ENCODE measurements at places on chromosomes 5 and 9.

GRCh38 chr5:149211566-149211965 is 60.1 kb upstream of the AFAP1L1 start:
- no peaks in the 10 kb centered on the region for H3K4me1 ChIP-seq
- no peaks in the 10 kb centered on the region for H3K36me3 ChIP-seq
- H3K4me3 ChIP-seq = no peak overlapping the region
- no peaks in the 10 kb centered on the region for H3K27me3 ChIP-seq
- H3K27ac ChIP-seq = no peak overlapping the region

GRCh38 chr5:150080696-150081435 is 5.5 kb downstream of the CSF1R start:
- peaks cover 24% of the 10 kb centered on the region for H3K27me3 ChIP-seq
- H3K4me3 ChIP-seq = no peak overlapping the region
- DNase-seq = no peak
- no peaks in the 10 kb centered on the region for H3K36me3 ChIP-seq
- no peaks in the 10 kb centered on the region for H3K4me1 ChIP-seq

DNA sequence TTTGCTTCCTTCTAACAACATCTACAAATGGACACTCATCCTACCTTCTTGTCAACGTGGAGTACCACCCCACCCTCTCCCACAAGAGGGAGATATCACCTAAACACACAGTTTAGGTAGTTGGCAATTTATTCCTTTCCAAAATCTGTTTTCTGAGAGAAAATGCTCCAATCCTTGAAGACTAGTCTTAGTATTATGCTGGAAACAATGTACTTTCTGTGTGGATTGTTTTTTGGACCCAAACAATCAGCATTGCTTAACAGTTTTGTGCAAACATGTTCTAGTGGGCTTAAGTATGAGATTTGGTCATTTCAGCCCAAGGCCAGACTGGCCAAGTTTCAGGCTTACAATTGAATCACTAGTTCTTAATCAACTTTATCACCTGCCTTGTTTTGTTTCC is 359.1 kb downstream of the ARHGEF28 start:
- DNase-seq = peak; percentile 62
- H3K27ac ChIP-seq = no peak overlapping the region
- H3K4me3 ChIP-seq = no peak overlapping the region
- H3K36me3 ChIP-seq = no peaks in the 10 kb centered on the region
- H3K27me3 ChIP-seq = no peaks in the 10 kb centered on the region

GRCh38 chr5:66959653-66960052 is 236.9 kb downstream of the CD180 start:
- H3K36me3 ChIP-seq = no peaks in the 10 kb centered on the region
- H3K27me3 ChIP-seq = no peaks in the 10 kb centered on the region
- DNase-seq = peak; percentile 49
- peaks cover 49% of the 10 kb centered on the region for H3K4me1 ChIP-seq

GRCh38 chr9:131658377-131659129 is 81.3 kb downstream of the RAPGEF1 start:
- no peaks in the 10 kb centered on the region for H3K36me3 ChIP-seq
- H3K27me3 ChIP-seq = no peaks in the 10 kb centered on the region
- DNase-seq = peak; percentile 88
- peaks cover 25% of the 10 kb centered on the region for H3K4me1 ChIP-seq
- peak overlapping the region; percentile 89 for H3K27ac ChIP-seq
- H3K4me3 ChIP-seq = peak overlapping the region; percentile 41

DNA sequence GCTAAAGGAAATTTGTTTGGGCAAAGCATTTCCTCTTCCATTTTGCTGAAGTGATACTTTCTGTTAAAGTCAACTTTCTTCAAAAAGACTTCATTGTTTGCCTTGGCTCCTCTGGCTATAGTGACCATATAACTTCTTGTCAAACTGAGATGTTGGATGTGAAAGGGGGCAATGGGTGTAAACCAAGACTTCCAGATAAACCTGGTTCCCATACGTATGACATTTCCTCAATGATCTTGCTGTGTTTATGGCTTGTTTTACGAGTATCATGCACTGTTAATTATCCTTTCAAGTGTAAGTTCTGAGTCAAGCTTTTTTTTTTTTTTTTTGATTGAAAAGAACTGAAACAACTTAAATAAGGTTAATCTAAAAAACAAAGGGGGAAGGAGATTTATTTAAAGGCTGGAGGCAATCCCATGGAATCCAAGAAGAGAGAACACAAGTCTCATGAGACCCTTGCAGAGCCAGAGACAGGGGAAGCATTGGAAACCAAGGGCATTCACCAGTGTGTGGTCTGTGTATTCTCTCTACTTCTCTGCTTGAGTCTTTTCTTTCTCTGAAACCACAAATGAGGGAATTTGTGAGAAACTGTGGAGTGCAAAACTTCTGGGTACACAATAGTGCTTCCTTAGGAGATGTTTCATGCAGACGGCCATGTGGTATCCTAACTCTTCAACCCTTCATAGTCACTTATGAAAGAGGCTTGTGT is 335.3 kb downstream of the RAB3C start:
- H3K27ac ChIP-seq = no peak overlapping the region
- no peaks in the 10 kb centered on the region for H3K27me3 ChIP-seq
- H3K36me3 ChIP-seq = no peaks in the 10 kb centered on the region
- no peak overlapping the region for H3K4me3 ChIP-seq
- peaks cover 7% of the 10 kb centered on the region for H3K4me1 ChIP-seq
- DNase-seq = no peak

GRCh38 chr5:1176473-1177391 is 24.7 kb upstream of the SLC6A19 start:
- H3K4me3 ChIP-seq = no peak overlapping the region
- peaks cover 5% of the 10 kb centered on the region for H3K4me1 ChIP-seq
- no peak overlapping the region for H3K27ac ChIP-seq
- no peaks in the 10 kb centered on the region for H3K36me3 ChIP-seq
- peak; percentile 28 for DNase-seq
- H3K27me3 ChIP-seq = no peaks in the 10 kb centered on the region

- H3K4me1 ChIP-seq = peaks cover 10% of the 10 kb centered on the region
- no peak overlapping the region for H3K27ac ChIP-seq
- no peaks in the 10 kb centered on the region for H3K27me3 ChIP-seq
- DNase-seq = no peak
Measured at GRCh38 chr5:61824396-61824795, 481.6 kb upstream of the KIF2A start.

DNA sequence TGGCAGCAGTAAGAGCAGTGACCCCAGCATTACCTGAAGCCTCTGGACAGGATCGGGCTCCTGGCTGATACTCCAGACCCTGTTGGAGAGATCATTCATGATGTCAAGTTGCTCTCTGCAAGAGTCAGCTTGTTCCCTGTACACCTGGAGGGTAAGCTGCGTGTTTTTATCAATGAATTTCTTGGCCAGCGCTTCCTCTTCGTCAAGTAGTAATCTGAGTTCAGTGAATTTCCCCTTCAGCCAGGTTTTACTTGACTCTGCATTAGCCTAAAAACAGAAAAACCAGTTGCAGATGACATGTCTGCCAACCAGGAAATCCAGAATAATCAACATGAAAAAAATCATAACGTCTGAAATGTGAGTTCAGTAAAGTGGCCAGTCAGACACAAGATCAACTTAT is 19.1 kb downstream of the TRIM14 start:
- H3K36me3 ChIP-seq = no peaks in the 10 kb centered on the region
- H3K4me1 ChIP-seq = no peaks in the 10 kb centered on the region
- DNase-seq = no peak
- no peak overlapping the region for H3K27ac ChIP-seq
- H3K27me3 ChIP-seq = no peaks in the 10 kb centered on the region

DNA sequence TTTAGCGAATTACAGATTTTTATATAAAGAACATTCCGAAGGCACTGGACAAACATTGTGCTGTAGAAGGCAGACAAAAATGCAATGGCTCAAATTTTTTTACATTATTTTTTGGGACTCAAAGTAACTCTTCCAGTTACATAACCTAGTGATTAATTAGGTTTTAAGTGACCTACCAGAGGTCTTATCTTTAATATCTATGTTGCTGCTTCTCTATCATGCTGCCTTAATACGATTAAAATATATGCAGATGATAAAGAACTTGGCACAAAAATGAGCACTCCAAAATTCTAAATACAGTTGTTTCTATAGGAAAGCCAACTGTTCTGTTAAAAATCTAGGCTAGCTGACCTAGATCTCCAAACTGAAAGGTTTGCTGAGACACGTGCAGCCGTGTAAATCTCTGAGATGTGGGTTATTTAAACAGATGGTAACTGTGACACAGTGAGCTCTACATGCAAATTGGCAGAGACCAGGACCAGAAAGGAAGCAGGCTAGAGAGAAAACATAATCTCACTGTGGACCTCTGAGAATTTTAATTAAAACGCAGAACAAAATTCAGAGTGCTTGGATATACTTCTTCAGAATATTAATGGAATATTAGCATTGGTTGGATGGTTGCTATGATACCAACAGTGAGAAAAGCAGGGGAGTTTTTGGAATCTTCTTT is 56.2 kb downstream of the CAMK4 start:
- no peak for DNase-seq
- H3K27me3 ChIP-seq = peaks cover 22% of the 10 kb centered on the region
- no peaks in the 10 kb centered on the region for H3K36me3 ChIP-seq
- H3K27ac ChIP-seq = no peak overlapping the region

DNA sequence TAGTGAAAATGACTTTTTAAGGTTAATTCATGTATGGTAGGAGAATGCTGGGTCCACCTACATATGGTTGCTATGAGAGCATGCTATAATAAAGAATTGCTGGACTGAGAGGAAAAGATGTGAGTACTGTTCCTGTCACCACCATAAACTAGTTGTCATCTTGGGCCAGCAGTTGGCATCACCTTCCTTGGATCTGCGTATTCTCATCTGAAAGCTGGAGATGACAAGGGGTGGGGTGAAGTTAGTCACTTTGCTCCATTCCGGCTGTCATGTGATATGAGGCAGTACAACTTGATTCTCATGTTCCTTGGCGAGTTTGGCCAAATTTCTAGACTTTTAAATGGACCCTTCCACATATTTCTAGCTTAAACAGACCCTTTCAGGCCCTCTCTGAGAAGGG is 33.3 kb downstream of the PIP5K1B start:
- H3K27ac ChIP-seq = no peak overlapping the region
- H3K27me3 ChIP-seq = peaks cover 12% of the 10 kb centered on the region
- no peak for DNase-seq
- H3K4me3 ChIP-seq = no peak overlapping the region

- peaks cover 13% of the 10 kb centered on the region for H3K36me3 ChIP-seq
- H3K27ac ChIP-seq = no peak overlapping the region
- no peak for DNase-seq
- H3K27me3 ChIP-seq = no peaks in the 10 kb centered on the region
- peaks cover 11% of the 10 kb centered on the region for H3K4me1 ChIP-seq
Measured at GRCh38 chr5:139360384-139360783, 18.7 kb downstream of the PAIP2 start.

DNA sequence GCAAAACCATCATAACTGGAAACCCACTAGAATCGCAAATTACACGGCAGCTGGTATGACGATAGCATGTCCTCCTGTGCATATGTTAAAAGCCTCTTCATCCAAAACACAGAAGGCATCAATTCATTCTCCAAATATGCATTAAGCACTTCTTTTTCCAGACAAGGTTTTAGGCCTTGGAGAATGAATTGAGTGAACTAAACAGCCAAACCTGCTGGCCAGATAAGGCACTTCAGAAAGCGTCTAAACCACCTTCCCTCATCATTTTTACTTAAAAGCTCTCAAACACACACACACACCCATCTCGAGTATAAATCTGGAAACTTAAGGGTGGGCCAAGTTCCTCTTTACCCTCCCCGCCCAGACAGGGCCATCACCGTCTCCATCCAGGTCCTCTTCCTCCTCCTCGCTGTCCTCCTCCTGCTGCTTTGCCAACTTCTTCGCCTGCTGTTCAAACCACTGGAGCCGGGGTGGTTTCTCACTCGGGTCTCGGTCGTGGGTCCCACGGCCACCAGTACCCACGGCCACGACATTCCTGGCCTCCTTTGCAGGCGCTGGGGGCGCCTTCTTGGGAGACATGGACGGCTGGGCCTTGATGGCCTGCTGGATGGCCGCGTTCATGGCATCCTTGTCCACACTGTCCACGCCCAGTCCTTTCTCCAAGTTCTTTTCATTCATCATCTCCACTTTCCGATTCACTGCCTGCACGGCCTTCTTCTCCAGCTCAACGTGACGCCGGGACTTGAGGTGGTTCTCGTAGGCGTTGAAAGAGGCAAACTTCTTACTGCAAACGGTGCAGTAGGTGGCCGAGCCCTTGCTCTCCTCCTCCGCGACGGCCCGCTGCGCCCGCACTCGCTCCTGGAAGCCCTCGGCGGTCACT is 696 bp downstream of the ZNF622 start:
- peaks cover 50% of the 10 kb centered on the region for H3K4me1 ChIP-seq
- H3K27ac ChIP-seq = no peak overlapping the region
- H3K4me3 ChIP-seq = peak overlapping the region; percentile 80

DNA sequence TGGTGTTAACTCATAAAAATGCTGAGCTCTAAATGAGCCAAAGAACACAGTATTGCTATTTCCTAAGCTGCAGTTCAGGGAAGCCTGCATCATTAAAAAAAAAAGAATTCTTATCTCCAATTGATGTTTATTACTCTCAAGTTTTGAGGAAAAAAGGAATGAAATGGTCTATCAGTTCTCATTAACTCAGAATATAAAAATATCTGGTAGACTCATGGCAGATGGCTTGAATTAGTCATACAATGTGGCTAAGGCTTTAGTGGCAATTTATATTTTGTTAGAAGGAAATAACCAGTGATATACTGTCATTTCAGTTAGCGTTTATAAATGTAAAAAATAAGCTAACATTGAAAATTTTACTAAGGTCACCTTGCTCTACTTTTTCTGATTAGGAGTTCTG is 1403.4 kb upstream of the C9orf72 start:
- H3K4me1 ChIP-seq = peaks cover 9% of the 10 kb centered on the region
- no peaks in the 10 kb centered on the region for H3K36me3 ChIP-seq
- H3K27me3 ChIP-seq = no peaks in the 10 kb centered on the region
- DNase-seq = no peak
- no peak overlapping the region for H3K4me3 ChIP-seq

DNA sequence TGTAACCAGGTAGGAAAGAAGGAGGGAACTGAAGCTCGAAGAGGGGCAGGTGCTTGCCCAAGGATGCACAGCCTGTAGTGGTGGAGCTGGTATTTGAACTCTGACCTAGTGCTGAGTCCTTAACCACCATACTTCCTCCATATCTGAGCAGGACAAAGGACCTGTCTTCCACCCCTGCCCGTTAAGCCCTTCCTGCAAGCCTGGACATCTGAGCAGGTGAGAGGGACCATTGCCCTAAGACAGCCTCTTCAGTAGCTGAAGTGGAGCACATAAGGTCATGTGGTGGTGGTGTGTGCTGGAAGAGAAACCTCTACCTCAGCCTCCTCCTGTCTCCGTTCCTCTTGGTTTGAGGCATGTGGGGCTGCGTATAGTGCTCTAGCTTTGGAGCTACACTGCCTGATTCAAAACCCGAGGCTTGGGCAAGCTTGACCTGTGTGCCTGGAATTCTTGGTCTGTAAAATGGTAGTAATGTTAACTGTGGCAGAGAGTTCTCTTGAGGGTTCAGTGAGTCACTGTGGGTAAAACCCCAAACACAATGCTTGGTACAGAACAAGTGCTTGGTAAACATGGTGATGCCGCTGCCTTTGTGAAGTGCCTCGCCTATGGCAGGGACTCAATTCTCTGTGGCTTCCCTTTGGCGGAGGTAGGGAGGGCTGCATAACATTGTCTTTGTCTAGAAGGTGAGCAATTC is 7.4 kb downstream of the GALNT10 start:
- H3K4me3 ChIP-seq = peak overlapping the region; percentile 47
- peak overlapping the region; percentile 99 for H3K27ac ChIP-seq
- no peaks in the 10 kb centered on the region for H3K27me3 ChIP-seq
